T-helper 2 cell treated with Interferon-gamma antibody and Interleukin-4, amounts not matched to agents 5 μg/mL and 100 μg/mL, for 36 hours (primary cell): ENCODE measurements at places on chromosomes 16 and 17.

DNA sequence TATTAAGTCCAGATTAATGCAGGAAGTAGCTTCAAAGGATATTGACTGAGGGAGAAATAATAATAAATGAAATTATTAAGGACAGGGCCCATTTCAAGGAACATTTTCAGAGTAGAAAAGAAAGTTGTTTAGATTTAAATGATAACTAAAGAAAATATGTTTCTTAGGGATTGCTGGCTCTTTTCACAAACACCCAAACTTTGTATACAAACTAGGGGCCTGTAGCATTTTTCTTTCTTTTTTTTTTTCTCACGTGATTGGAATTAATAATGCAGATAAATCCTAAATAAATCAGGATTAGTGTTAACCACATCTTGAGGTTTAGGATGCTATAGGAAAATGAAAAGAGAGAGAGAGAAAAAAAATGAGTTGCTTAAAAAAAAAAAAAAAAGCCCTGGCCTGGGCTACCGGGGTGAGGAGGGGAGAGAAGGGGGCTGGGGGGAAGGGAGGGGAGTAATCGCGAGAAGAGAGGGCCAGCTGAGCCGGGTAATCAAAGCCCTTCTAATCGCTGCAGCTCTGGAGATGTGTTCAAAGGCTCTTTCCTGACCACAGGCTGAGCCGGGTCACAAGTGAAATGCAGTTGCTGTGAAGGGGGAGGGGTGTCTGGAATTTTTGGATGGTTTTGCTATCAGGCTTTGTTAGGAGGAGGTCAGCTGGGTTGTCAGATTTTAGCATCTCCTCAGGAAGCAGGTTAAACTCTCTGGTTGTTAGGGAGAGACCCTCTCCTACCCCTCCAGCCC lies 104.6 kb upstream of the ZFHX3 start:
- DNase-seq = no peak

DNA sequence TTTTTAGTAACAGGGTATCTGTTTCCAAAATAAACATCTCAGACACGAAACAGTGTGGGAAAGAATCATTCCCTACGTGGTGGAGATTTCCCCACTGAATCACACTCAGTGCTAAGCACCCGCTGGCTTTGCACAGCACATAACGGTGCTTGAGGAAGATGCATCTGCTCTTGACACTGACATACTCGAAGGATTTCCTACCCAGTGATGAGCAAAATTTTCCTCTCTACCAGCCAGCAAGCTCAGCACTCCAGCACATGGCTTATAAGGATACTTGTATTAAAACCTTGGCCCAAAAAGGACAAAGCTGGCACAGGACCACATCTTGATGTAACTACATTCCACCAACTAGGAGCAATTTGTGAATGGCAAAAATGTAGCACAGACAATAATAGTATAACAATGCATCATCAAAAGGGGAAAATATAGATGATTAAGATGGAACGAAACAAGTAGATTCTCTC lies 59.0 kb downstream of the ANKFY1 start:
- DNase-seq = no peak

- DNase-seq = peak; percentile 59
Observed at GRCh38 chr16:80656711-80657150, 115.9 kb downstream of the DYNLRB2 start.

- no peak for DNase-seq
Observed at GRCh38 chr16:31079342-31079944, 5.2 kb downstream of the ZNF646 start.

GRCh38 chr17:82740906-82741759 lies 5.7 kb downstream of the FN3K start:
- DNase-seq = no peak

- no peak for DNase-seq
Observed at GRCh38 chr17:3531266-3532101, 26.1 kb downstream of the TRPV3 start.

- no peak for DNase-seq
Observed at GRCh38 chr17:40344421-40345160, 19.9 kb downstream of the GJD3 start.

- peak; percentile 22 for DNase-seq
Observed at GRCh38 chr17:10149573-10150399, 48.6 kb downstream of the GAS7 start.

DNA sequence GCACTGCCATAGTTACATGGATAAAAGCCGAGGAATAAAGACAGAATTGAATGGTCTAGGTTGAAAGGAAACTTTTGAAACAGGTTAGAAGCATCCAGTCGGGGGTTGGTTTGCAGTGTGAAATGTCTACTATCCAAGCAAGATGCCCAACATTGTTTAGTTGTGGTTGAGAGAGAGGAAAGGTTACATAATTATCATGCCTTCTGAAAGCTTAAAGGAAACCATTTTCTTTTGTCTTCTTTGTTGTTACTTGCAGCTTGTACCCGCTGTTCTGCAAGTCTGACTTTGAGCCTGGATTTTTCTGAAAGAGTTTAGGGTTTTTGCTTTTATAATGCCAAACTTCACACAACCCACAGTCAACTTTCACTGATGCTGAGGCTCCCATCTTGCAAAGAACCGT lies 167.9 kb downstream of the AXIN2 start:
- DNase-seq = no peak

DNA sequence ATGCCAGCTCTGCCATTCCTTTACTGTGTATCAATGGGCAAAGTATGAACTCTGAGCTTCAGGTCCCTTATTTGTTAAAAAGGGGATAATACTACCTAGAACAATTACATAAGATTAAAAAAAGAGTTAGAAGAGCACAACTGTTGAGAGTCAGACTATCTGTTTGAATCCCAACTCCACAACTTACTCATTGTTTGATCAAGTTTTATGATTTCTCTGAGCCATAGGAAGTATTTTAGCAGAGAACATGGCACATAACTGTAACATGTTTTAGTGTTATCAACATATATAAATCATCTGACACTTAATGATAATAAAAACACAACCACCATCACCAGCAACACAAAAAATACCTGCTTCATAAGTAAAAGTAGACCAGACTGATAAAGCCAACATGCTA lies 421.3 kb downstream of the ZFHX3 start:
- DNase-seq = no peak

GRCh38 chr16:66152823-66153393 lies 213.6 kb upstream of the CDH5 start:
- DNase-seq = no peak

DNA sequence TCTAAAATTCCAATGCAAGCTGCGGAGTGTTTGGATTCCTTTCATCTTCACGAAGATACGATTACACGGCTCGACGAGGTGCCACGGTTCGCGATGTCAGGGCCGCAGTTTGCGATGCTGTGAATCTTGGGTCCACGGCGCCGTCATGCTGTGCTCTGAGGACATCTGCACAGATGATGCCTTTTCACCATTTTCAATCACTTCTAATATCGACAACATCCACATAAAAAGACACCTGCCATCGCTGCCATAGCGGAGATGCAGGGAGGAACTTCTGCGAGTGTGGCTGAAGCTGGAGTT lies 6.8 kb upstream of the APRT start:
- no peak for DNase-seq
